ENCODE measurements at places on chromosomes 1 and 21.

GRCh38 chr1:186648613-186649012, 31.6 kb downstream of the PTGS2 start:
- no peak for DNase-seq

- DNase-seq: no peak
These were observed 55.8 kb downstream of the OBSCN start for GRCh38 chr1:228263636-228264035.

DNA sequence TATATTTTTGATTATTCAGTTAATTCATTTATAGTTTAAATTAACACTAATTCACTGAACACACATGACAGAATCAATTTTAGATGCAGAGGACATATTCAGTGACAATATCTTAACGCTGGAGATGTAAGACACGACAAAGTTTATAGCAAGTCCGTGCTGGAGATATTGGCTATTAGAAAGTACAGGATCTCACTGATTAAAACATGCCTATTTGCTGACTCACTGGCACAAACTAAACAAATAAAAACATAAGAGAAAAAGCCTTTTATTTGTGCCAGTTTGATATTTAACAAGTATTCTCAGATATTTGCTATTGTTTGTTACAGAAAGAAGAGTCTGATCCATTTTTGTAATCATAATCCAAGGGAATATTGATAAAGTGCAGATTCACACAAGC, 1122.9 kb upstream of the B3GALT2 start:
- no peak for DNase-seq

DNA sequence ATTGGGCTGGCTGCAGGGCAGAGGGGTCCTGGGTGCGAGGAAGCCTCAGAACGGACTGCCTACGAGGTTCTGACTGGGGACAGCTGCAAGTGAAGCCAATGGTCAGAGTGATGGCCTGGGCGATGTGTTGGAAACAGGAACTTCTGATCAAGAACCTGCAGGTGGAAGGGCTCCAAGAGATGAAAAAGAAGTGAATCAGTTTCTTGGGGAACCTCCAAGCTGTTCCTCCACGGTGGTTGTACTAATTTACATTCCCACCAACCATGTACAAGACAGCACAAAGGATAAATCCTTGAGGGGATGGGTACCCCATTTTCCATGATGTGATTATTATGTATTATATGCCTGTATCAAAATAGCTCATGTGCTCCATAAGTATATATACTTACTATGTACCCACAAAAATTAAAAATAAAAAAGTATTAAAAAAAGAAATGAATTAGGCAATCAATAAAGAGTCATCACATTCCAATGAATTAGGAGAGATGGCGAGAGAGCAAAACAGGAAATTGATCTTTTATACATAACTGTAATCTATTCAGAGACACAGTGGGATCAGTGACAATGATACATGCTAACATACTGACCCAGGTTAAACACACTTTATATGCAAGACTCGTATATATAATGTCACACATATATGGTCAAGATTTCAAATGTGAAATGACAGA, 58.1 kb downstream of the PTPN14 start:
- no peak for DNase-seq

DNA sequence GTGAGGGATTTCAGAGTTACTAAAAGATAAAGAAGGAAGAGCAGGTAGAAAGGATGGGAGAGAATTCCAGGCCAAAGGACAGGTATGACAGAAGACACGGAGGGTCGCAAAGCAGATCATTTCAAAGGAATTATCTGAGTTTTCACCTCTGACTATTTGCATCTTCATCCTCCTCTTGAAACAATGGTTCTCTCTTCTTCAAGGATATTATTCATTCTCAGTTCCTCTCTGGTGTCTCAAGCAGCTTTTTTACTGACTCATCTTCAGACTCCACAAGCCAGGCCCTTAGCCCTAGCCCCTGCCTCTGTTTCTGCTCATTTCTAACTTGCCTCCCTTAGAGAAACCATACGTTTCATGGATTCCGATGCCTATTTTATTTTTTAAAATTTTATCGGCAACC, 15.0 kb downstream of the DDX59 start:
- no peak for DNase-seq

DNA sequence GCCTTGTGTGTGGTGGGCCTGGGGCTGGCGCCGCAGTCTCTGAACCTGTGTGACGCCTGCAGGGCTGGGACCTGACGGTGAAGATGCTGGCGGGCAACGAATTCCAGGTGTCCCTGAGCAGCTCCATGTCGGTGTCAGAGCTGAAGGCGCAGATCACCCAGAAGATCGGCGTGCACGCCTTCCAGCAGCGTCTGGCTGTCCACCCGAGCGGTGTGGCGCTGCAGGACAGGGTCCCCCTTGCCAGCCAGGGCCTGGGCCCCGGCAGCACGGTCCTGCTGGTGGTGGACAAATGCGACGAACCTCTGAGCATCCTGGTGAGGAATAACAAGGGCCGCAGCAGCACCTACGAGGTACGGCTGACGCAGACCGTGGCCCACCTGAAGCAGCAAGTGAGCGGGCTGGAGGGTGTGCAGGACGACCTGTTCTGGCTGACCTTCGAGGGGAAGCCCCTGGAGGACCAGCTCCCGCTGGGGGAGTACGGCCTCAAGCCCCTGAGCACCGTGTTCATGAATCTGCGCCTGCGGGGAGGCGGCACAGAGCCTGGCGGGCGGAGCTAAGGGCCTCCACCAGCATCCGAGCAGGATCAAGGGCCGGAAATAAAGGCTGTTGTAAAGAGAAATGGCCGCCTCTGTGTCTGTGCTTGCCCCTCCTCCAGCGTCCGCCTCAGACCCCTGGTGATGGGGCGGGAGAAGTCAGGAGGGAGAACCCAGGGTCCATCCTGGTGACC, 788 bp downstream of the ISG15 start:
- no peak for DNase-seq

- DNase-seq: no peak
These were observed 123.3 kb downstream of the HMCN1 start for GRCh38 chr1:185857442-185857841.

GRCh38 chr1:60458111-60458510, 384.5 kb upstream of the C1orf87 start:
- no peak for DNase-seq

GRCh38 chr21:42117229-42117966, 46.3 kb downstream of the UMODL1 start:
- DNase-seq: peak; percentile 56

DNA sequence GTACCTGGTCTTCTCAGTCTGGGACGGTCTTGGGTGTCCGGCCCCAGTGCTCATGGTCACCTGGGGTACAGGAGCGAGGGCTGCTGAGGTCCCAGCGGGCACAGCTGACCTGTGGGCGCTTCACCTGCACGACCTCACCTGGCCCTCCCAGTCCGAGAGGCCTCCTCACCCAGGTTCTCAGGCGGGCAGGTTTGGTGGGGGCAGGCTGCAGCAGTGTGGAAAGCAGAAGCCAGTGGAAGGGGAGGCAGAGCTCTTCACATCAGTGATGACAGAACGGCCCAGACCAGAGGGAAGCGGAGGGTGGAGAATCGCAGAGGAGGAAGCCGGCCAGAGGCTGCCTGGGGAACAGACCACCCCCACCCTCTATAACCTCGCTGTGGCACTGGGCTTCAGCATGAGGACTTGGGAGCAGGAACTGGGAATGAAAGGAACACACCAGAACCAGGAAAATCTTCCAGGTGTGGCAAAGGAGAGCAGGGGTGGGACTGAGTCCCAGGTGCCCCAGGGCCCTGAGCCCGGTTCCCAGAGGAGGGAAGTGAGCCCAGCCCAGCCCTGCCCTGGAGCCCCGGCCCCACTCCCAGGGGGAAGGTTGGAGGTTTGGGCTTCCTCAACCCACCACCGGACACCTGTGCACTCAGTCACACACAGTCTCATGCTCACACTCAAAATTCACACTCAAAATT, 265.2 kb upstream of the VAMP3 start:
- DNase-seq: no peak

DNA sequence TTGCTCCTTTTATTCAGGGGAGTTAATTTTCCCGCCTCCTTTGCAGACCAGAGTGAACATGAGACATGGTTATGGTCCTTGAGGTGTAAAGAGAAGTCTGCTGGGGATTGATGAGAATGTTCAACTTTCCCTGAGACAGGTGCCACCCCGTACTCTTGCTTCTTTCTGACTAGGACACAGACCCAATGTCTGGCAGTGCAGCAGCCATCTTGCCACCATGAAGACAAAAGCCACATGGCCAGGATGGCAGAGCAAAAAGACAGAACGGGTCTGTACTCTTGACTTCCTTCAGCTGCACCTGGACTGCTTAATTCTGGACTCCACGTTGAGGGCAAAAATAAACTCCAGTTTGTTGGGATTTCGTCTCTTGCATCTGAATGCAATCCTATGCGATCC, 54.1 kb downstream of the KLHDC7A start:
- no peak for DNase-seq

GRCh38 chr1:189597083-189597482, 880.6 kb downstream of the BRINP3 start:
- no peak for DNase-seq

- DNase-seq: no peak
These were observed 137.2 kb downstream of the ADGRL2 start for GRCh38 chr1:81937791-81938450.

GRCh38 chr1:77382366-77382765, 100.5 kb downstream of the AK5 start:
- DNase-seq: no peak

- DNase-seq: no peak
These were observed 18.1 kb upstream of the SFPQ start for GRCh38 chr1:35211120-35211414.

- DNase-seq: no peak
These were observed 104.7 kb downstream of the AKT3 start for GRCh38 chr1:243745356-243745755.

DNA sequence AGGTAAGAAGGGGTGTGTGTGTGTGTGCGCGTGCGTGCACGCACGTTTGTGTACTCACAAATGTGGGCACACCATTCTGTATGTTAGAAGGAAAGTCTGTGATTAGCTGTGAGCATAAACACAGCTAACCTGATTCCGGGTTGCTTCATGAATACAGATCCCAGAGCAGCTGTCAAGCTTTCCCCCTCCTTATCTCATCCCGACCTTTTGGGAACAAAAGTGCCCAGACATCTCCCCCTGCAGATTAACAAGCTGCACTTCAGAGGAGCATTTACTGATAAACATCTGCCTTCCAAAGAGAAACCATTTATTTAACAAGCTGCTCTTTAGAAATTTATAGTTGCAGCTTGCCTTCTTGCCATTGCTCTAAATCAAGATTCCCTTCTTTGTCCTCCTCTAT, 97.0 kb downstream of the MT1HL1 start:
- DNase-seq: no peak

DNA sequence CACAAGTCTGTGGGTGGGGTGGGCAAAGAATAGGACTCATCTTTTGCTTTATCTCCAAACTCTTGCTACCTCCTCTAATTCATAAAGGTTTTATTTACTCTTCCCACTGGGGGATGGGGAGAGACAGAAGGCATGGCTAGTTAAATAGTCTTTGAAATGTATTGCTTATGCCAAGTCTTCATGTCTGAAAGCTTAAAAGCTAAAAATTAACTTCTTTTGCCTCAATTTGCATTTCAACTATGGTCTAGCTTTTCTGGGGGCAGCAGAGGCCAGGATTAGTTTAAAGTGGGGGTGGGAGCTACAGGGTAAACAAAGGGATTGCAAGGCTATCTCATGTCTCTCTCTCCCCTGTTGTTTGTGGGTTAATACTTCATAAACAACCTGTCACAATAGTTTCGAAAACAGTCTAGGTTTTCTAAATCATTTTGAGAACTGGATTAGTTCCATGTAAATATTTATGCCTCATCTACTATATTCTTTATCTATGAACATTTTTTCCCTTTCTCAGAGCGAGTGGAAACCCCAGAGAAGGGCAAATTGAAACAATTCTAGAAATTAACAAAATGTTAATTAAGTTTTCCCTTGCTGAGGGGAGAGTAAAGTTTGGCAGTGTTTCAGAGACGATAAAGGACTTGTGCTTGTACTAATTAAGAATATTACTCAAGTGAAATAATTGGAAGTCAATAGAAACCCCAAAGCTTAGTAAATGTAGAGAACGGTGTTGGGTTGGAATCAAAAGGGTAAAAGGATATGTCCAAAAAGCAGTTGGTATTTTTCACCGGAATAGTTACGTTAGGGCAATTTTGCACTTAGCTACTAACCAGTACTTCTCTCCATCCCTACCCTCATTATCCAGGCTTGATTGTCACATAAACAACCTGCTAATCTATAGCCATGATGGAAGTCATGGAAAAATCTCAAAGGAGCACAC, 182.2 kb downstream of the GIPC2 start:
- no peak for DNase-seq

- DNase-seq: no peak
These were observed 52.4 kb downstream of the ARHGEF10L start for GRCh38 chr1:17591814-17592430.

DNA sequence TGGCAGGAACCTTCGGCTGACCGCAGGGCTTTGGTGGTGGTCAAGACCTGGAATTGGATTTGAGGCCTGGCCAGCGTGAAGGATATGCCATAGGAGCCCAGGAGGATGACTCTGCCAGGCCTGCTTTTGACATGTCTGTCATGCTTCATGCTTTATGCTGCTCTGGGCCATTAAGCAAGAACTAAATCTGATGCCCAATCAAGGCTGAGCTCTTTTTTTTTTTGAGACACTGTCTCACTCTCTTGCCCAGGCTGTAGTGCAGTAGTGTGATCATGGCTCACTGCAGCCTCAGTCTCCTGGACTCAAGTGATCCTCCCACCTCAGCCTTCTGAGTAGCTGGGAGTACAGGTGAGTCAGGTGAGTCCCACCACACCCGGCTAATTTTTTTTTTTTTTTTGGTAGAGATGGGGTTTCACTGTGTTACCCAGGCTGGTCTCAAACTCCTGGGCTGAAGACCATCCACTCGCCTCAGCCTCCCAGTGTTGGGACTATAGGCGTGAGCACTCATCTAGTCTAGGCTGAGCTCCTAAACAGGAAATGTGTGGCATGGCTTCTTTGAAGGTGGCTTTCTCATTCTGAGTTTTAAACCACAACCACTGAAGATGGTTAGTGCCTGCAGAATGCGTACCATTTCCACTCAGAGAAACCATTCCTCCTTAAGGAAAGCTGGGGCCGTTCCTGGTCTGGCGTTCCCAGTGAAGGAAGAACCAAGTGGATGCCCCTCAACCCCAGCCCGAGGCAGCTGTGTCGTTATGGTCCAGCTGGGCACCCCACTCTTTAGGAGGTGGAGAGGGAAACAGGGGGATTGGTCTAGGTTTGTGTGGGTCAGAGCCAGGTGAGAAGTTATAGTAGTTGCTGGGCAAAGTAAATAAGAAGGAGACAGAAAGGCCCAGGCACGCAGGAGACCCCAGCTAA, 34.2 kb upstream of the ATP5PO start:
- DNase-seq: peak; percentile 76

GRCh38 chr1:154627257-154628120, 19.5 kb upstream of the ADAR start:
- peak; percentile 89 for DNase-seq

- no peak for DNase-seq
These were observed 66.9 kb downstream of the TESK2 start for GRCh38 chr1:45423906-45424678.

GRCh38 chr1:1137256-1138045, 21.6 kb upstream of the C1orf159 start:
- DNase-seq: peak; percentile 80

DNA sequence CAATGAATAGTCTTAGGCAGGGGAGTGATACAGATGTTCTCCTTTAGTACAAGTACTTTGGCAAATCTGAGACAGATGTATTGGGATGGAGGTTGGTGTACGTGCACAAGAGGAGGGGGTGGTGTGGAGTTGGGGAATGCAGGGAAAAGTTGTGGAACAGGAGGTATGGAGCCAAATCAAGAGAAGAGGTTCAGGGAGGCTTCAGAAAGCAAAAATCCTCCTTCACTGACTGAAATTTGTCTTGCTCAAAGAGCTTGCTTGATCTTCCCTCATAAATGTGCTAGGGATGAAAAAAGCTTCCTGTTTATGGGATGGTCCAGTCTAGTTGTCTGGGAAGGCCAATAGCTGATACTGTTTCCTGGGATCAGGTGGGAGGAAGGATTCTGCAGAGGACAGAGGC, 5.8 kb downstream of the RNF19B start:
- DNase-seq: no peak
